ENCODE measurements at places on chromosomes 12 and 14.

- no peak for DNase-seq
Observed at GRCh38 chr14:100067481-100067880, 2.3 kb downstream of the EVL start.

- DNase-seq: no peak
Observed at GRCh38 chr12:72610854-72611358, 338.7 kb downstream of the TRHDE start.

- no peak for DNase-seq
Observed at GRCh38 chr12:123227581-123228258, 5.2 kb downstream of the MPHOSPH9 start.

DNA sequence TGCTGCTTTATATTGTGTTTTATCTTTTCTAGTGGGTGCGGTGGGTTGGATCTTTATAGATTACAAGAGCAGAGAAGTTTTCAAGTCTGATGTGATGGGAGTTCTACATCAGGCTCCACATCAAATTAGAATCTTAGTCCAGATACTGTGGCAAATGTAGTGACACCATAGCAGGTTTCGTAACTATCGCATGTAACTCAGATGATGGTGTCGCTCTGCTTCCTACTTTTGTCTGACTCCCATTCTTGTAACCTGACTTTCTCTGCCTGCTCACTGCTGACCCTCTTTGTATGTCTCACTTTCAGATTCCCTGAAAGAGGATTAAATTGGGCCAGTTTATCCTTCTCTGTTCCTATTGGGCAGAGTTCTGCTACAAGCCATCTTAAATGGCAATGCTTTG, 22.8 kb upstream of the FBXO34 start:
- DNase-seq: no peak

DNA sequence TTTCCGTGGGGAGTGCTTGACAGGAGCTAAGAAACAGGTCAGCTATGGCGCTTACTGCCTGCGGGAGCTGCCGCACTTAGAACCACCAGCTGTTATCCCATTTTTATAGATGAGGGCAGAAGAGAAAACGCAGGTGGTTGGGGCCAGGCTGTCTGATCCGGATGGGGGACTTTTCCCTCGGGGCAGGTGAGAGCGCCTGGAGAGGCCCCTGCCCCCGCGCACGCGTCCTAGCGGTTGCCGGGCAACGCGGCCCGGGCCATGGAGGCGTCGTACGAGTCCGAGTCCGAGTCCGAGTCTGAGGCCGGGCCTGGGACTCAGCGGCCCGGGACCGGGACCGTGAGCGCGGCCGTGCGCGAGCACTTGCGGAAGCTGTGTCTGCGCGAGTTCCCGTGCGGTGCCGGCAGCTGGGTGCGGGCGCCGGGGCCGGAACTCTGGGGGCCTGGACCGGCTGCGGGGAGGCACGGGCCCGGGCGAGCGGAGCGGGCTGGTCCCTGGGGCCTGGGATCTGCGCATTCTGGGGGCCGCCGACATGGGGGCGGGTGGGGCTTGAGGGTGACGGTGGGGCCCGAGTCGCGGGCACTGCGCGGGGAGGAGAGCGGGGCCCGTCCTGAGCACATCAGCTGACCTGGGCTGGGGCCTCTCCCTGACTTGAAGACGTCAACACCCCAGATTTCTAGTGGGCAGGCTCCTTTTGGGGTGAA, at the start of gene LRRC43:
TSS of gene LRRC43 (plus strand) at position 237 of the 701 bp plus-strand sequence. CDS start at position 259, 22 bp downstream.
- peak; percentile 36 for DNase-seq

DNA sequence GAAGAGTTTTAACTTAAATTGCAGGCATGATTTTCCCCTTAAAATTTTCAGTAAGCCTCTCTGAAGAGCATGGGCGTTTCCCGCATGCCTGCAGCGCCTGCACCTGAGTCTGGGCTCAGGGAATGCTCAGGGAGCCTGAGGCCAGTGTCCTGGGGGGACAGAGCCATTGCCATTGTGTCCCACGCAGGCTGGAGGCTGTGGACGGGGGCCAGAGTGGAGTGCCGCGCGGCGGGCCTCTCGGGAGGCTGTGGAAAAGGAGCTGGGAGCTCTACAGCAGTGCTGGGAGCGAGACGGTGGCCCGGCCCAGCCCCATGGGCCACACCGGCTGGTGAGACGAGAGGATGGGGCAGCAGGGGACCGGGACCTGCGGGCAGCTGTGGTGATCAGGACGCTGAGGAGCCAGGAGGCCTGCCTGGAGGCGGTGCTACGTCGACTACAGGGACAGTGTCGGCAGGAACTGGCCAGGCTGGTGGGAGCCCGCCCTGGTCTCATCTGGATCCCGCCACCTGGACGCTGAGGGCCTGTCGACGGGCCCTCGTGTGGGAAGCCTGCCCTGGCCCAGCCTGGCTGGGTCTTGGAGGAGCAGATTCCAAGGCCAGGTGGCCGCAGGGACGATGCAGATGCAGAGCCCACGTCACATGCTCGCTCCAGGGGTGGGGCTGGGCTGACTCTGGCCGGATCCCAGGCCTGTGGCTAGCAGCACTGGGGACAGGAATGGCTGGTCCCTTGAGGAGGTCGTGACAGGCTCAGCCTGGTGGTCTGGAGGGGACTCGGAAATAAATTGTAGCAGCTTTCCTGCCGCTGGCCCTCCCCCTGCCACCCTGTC, 7.6 kb downstream of the TEDC1 start:
- DNase-seq: no peak

GRCh38 chr12:111322336-111323250, 46.3 kb downstream of the PHETA1 start:
- DNase-seq: no peak

DNA sequence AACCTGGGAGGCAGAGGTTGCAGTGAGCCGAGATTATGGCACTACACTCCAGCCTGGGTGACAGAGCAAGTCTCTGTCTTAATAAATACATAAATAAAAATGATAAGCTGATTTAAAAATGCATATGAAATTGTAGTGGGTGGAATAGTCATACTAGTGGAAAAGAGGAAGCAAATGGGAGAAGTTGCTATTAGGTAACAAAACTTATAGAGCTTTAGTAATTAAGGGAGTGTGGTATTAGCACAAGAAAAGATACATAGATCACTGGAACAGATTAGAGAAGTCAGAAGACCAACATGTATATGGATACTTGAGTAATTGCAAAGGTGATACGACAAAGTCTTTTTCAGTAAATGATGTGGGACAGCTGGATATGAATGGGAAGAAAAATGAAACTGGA, 26.5 kb downstream of the TECPR2 start:
- no peak for DNase-seq

DNA sequence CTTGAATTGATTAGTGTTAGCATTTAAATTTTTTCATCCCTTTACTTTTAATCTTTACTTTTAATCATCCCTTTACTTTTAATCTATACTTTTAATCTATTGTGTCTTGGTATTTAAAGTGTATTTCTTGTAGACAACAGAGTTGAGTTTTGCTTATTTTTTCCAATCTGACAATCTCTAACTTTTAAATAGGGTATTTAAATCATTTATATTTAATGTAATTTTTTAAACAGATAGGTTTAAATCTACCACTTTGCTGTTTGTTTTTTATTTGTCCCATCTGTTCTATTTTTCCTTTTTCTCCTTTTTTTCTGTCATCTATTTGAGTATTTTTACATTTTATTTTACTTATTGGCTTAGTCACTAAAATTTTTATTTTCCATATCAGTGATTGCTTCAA, 68.3 kb downstream of the TTC7B start:
- DNase-seq: no peak

DNA sequence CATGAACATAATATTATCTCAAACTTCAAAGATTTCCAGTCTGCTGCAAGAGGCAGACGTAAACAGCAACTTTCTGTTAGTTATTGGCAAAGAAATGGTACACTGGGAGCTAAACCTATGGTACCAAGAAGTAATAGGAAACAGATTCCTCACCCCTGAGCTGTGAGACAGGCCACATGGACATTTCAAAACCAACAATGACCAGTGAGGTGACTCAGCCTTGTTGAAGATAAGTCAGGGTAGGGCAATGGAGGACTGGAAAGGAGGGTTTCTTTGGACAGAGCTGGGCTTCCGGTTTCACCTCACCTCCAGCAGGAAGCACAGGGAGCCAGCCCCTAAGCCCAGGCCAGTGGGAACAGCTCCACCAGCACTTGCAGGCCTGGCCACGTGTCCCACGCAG, 1320.5 kb downstream of the AACS start:
- no peak for DNase-seq

DNA sequence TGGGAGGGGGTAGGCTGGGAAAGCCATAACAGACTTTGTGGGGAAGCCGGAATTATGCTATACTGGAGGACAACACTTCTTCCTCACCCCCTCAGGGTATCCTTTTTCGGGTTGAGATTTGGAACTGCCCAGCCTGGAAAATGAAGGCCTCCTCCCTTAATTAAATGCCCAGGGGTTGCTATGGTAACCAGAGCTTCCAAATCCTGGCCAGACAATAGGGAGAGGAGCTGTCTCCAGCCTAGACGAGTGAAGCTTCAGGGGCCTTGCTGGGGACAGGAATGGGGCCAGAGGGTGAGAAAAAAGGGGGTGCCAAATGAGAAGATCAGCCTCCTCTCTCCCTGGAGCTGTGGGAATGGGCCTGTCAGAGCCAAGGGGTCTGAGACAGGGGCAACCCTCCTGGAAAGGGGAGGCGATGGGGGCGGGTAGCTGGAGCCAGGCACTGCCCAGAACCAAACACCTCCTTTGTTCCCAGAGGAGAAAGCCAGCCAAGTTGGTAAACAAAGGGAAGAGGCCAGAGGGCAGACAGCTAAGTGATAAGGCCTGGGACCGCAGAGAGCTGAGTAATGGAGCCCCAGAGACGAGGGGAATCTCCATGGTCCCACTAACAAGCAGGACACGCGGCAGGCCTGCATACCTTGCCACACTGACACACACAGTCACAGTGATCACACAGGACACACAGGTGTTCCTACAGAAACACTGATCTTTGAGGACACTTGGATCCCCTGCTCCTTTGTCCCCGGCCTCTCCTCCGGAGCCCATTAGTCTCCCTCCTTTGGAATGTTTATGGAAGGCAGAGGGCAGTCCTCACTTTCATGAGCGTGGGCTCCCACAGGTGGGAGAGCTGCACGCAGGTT, 17.9 kb upstream of the RND1 start:
- peak; percentile 87 for DNase-seq

DNA sequence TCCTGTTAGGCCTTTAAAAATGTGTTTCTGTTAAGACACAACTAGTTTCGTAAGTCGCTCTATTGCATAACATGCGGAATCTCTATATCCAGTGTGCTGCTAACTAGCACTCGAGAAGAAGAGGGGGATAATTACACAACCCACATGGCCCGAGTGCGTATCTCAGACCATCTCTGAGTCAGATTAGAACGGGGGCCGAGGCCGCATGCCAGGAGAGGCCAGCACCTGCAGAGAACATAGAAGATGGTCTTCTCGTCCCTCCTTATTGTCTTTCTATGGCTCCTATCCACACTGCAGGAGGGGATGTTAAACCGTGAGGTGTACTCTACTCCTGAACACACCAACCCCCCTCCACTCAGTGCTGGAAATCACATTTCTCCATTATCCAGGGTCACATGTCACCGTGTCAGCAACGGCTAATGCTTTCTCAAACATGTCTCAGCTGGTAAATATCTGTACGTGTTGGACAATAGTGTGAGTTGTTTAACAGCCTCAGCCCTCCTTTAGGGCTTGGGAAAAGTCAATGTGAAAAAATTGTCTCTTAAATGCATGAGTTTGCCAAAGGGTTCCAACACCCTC, 56.3 kb downstream of the CCDC88C start:
- no peak for DNase-seq

DNA sequence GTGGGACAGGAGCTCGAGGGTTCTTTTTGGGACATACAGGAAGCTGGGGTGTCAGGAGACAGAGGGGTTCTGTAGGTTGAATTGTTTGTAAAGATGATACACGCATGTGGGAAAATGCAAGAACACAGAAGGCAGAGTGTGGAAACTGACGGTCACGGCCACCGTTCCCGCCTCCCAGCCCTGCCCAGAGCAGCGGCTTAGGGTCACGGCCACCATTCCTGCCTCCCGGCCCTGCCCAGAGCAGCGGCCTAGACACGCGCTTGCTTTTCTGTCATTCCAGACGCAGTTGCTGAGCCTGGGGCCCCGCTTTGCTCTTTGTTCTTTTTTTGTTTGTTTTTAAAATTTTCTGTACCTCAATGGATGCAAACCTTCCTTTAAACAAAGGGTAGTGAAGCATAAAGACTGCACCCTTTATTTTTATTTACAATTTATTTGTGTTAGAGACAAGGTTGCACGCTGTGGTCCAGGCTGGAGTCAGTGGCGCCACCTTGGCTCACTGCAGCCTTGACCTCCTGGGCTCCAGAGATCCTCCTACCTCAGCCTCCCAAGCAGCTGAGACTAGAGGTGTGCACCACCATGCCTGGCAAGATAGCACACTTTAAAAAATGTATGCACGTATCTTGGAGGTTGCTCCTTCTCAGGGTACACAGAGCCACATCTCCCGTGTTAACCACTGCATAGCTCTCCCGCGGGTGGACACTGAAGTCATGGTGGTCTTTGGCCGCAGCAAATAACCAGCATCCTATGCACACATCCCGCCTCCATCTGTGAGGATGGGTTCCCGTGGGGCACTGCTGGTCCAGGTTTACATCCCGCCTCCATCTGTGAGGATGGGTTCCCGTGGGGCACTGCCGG, 142.3 kb downstream of the ADGRD1 start:
- no peak for DNase-seq

GRCh38 chr12:42684802-42685071, 95.2 kb upstream of the PRICKLE1 start:
- no peak for DNase-seq

DNA sequence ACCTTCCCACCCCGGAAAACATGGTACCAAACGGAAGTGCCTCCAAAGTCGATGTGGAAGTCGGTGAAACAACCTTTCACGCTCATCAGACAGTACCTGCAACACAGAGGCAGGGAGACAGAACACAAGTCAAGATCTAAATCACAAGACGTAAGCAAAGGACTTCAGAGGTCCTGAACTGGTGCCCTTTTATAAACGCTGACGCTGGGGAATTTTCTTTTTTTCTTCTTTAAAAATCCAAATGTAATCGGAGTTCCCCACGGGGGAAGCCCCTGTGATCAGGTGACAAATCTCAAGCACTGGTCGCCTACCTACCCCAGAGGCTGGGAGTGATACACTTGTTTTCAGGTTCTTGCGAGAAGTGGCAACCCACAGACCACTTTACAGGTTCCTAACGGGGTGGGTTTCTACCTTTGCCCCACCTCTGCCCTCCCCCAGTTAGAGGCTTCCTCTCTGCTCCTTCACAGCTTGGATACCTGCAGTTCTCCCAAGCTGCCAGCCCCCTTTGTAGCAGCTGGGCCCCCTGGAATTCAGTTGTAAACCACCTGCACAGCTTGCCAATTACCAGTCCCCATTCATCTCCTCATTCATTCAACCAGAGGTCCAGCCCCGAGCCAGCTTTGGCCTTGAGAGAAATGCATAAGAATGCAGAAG, 46.2 kb downstream of the KDM2B start:
- no peak for DNase-seq

DNA sequence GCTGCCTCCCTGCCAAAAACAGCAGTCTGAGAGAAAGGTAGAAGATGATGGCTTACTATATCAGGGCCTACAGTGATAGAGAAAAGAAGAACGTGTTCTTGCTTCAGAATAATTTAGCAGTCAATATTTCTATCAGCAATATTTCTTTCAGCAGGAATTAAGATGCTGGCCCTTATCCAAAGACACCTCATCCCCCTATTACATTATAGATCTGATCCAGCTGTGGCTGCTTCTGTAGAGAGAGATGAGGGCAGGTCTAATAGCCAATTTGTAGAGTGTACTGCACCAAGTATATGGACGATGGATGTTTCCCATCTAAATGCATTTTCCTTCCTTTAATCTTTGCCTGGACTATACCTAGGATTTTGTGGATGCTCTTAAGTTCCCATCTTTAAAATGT, 451.7 kb downstream of the NPAS3 start:
- DNase-seq: no peak
